ENCODE measurements at places on chromosomes 3 and 15.
A peak's percentile ranks its signal among the peaks of the same experiment; 100 is the strongest.

DNA sequence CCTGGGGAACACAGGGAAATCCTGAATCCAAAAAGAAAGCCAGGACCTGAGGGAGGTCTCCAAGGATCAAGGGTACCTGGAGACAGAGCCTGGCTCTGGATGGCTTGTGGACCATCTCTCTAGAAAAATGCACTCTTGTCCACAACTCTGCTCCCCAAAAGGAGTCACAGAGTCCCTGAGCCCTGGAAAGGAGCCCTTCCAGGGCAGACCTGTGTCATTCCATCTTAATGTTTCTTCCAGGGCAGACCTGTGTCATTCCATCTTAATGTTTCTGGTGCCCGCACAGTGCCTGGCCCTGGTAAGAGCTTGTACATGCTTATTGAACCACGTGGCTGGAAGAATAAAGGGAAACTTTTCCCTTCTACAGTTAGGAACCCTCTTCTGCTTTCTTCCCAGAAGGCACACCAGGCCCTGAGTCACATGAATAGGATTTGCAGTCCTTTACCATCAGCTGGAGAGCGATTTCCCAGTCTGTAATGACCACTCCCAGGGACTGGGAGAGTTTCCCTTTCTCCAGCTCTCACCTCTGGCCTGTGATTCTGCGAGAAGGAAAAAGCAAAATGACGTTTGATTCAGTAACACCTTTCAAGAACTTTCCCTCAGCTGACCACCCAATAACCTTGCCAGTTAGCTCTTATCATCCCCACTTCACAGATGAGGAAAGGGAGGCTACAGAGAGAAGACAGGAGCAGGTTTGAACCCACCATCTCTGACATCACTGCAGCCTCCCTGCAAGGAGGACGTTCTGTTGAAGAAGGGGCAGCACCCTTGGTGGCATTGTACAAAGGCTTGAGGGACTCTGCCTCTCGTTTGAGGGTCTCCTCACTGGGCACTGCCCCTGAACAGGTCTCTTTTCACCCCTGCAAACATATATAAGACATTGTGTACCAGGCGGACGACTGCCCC is 35.8 kb upstream of the SLCO2A1 start:
- no peak for DNase-seq

- no peak for DNase-seq
Observed at GRCh38 chr3:52385157-52385556, 59.7 kb downstream of the SEMA3G start.

- DNase-seq, result no peak
Observed at GRCh38 chr3:141454054-141454453, 32.8 kb upstream of the RASA2 start.

DNA sequence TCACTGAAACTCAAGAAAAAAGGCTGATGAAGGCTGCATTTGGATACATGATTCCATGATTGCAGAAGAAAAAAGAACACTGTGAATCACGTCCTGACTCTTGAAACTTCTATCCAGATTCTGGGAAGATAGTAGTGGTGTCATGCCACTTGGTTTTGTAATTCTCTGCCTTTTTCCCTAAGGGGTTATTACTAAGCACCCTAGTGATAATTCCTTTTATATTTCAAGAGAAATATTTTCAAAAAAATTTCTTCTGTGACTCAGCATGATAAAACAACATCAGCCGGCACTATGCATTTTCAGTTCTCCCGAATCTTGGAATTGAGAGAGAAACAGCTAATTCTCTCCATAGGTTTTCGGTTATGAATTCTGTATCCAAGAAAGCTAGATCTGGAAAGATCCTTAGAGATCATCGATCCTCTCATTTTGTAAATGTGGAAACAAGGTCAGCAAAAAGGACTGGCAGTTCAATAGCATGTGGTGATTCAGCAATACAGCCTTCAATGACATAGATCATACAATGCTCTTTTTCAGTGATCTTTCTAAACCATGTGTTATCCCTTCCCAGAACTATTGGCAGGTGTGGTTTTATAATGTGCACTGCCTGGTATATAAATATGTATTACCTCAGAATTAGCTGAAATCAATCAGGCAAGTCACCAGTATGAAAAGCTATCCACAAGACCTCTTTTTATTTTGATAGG is 42.6 kb upstream of the TP63 start:
- no peak for DNase-seq

GRCh38 chr3:58012302-58012701 is 4.1 kb downstream of the FLNB start:
- no peak for DNase-seq

GRCh38 chr15:76163457-76164295 is 103.9 kb downstream of the TMEM266 start:
- peak; percentile 83 for DNase-seq

DNA sequence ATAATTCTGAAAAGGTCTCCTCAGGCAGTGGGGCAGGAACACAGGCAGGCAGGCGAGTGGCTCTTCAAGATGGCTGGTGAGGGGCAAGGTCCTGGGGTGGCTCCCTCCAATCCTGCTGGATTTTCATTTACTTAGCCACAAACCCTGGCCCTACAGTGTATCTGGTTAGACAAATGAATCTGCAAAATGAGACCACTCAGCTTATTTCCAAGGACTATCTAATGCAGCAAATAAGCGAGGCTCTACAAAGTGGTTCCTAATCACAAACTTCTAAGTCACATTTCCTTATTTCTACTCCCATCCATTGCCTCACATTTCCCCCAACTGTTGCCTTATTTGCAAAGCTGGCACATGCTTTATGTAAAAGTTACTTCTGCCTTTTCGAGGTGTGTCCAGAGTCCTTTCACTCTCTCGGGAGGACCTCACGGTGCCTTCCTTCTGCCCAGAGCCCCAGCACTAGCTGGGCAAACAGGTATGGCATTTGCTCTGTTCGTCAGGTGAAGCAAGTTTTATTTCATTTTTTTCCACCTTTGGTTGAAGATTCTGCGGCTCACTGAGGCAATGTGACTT is 40.5 kb downstream of the CCDC12 start:
- DNase-seq, result no peak

DNA sequence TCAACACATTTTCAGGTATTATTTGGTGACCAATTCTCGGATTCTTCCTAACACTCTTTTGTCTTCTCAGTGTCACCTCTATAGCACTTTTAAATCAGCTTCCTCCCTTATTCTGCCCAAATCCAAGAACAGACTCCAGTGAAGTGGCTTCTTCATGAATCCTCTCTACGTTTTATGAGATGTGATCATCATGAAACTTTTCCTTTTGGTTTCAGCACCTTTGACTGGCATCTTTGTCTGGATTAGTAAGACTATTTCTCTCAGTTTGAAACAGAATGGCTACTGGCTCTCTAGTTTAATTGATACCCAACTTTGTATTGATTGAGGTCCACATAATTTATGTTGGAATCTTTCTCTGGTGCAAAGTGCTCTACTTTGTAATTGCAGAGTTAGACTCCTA is 45.6 kb downstream of the CMC1 start:
- DNase-seq, result no peak
